Mesothelial cell of epicardium (in vitro differentiated cells): ENCODE measurements at places on chromosomes 5 and 9.

DNA sequence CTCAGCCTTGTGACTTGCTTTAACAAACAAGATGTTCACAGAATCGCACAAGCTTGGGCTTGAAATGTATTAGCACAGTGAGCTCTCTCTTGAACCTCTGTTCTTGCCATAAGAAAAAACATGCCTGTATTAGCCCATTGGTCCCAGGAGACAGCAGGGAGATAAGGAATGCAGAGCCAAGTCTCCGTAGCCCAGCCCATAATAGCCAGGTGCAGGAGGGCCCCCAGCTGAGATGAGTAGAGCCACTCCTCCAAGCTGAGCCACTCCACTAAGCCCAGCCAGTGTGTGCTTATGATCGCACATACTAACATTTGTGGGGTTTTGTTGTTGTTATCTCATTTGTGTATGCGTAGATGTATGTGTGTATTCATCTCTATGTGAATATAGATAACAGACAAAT, 21.6 kb upstream of the SVEP1 start:
- no peak overlapping the region for H3K4me3 ChIP-seq
- H3K4me1 ChIP-seq = peaks cover 12% of the 10 kb centered on the region
- no peak overlapping the region for H3K27ac ChIP-seq
- no peaks in the 10 kb centered on the region for H3K27me3 ChIP-seq

DNA sequence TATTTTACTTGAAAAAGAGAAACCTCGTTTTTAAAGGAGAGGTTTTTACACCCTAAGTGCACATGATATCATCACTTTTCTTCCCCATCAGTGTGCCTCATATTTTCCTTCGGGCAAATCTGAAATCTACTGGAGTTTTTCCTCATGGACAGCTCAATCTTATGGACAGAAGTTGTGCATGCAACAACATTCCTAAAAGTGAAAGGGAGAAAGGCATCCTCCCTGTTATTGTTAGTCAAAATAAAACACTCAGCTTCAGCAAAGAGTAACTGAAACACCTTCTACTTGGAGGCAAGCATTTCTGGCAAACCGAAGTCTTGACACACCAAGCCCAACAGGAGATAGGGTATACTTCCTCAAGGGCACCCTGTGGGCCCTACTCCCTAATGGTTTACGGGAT, 217.9 kb downstream of the BNC2 start:
- no peaks in the 10 kb centered on the region for H3K36me3 ChIP-seq
- DNase-seq = no peak
- peak overlapping the region; percentile 39 for H3K27ac ChIP-seq
- no peaks in the 10 kb centered on the region for H3K27me3 ChIP-seq

DNA sequence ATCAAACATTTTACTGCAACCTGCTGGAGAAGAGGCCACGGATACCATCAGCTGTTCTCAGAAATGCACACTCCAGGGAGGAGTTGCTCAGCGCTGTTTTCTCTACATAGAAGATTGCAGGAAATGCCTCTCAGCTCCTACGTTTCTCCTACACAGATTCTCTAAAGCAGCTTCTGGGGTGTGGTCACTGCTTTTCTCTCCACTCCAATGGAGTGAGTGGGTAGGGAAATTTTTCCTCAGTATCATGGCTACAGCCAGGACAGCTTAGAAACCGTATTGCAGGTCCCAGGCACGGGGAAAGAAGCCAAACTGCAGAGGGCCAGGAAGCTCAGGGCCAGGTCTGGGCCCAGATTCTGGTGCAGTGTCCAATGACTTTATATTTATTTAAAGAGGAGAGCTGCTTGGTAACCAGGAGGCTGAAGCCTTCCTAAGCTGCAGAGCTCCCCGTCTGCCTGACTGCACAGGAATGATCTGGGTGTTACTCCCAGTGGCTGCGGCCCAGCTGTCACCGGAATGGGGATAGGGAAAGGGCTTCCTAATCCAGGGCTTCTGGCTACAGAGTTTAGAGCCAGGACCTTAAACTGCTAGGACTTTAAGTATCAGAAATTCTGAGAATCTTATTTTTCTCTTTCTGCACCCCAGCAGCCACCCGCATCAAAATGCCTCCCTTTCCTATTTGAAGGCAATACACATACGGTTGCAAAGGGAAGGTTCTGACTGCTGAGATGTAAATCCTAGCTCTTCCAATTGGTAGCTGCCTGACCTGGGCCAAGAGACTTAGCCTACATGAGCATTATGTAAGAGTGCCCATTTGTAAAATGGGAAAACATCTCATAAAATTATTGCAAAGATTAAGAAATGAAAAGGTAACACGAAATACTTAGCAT, 1.4 kb upstream of the SPTAN1 start:
- peak overlapping the region; percentile 95 for H3K27ac ChIP-seq
- peaks cover 25% of the 10 kb centered on the region for H3K4me1 ChIP-seq
- peak overlapping the region; percentile 88 for H3K4me3 ChIP-seq
- no peaks in the 10 kb centered on the region for H3K27me3 ChIP-seq

DNA sequence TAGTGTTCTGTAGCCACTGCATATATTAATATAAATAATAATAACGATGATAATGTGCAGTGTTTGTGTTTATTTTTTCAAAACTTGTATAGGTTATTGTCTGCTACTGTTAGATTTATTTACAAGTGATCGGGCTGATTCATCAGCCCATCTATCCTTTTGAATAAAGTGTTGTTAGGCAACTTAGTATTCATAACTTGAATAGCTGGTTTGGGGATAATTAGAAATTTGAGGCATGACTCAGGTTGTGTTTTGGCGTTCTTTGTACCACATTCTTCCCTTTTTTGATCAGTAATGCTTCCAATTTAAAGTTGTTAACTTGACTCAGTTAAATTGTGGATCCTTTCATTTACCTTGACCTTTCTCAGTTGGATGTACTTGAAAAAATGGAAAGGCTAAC, 69.7 kb downstream of the FOCAD start:
- DNase-seq = no peak
- H3K4me3 ChIP-seq = no peak overlapping the region
- H3K36me3 ChIP-seq = peaks cover 14% of the 10 kb centered on the region

DNA sequence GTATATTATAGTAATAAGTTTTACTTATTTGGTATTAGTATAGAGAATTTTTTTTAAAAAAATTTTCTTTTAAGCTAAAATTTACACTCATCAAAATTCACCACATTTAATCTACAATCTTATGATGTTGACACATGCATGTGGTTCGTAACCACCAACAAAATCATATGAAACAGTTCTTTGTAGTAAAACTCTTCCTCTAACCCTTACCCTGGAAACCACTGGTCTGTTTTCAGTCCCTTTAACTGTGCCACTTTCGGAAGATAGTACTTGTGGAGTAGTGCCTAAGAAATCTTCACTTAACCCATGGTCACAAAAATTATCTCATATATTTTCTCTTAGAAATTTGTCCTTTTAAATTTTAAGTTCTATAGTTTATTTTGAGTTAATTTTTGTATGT, 1498.8 kb downstream of the MAT2B start:
- no peak for DNase-seq
- H3K36me3 ChIP-seq = no peaks in the 10 kb centered on the region
- H3K27ac ChIP-seq = no peak overlapping the region
- H3K4me3 ChIP-seq = no peak overlapping the region
- peaks cover 9% of the 10 kb centered on the region for H3K27me3 ChIP-seq
- no peaks in the 10 kb centered on the region for H3K4me1 ChIP-seq

DNA sequence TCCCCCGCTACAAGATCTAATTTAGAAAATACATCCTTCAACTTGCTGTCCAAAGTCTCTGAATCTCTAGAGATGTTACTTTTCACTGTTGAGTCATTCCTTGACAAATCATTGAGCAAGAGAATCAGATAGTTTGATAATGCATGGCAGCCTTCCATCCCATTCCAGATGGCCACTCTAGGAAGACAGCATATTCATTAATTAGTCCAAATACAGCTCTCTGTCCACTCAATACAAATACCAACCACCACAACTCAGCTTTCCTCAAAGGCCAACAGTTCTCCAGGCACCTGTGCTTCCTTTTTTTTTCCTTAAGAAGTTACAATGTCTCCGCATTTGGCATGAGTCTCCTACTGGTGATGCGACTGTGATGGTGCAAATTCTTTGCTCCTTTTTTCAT, 72.3 kb downstream of the DROSHA start:
- no peaks in the 10 kb centered on the region for H3K27me3 ChIP-seq
- DNase-seq = no peak
- H3K27ac ChIP-seq = no peak overlapping the region
- H3K4me1 ChIP-seq = no peaks in the 10 kb centered on the region
- peaks cover 76% of the 10 kb centered on the region for H3K36me3 ChIP-seq

- DNase-seq = no peak
- peaks cover 54% of the 10 kb centered on the region for H3K4me1 ChIP-seq
- H3K27me3 ChIP-seq = no peaks in the 10 kb centered on the region
These were observed 291.4 kb downstream of the YTHDC2 start for GRCh38 chr5:113804943-113805342.
